Tibial artery (tissue), 4 donors: ENCODE measurements at places on chromosomes 16 and 17.
A peak's percentile ranks its signal among the peaks of the same experiment; 100 is the strongest.

GRCh38 chr17:69593716-69594115 lies 179.2 kb downstream of the MAP2K6 start:
- DNase-seq: no peak

DNA sequence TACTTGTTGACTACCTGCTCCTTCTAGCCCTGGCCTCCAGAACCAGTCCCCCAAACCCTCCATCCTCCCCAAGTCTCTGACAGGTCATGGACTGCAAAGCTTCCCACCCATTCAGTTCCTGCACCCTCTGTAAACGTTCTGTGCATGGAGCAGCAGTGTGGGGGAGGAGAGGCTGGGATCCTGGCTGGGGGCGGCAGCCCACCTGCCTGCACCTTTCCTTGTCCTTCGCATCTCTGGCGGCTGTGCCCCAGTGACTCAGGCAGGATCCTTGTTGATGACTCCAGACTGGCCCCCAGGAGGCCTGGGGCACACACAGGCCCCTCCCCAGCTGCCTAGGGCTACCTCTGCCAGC lies 1.6 kb upstream of the PKMYT1 start:
- DNase-seq: no peak

DNA sequence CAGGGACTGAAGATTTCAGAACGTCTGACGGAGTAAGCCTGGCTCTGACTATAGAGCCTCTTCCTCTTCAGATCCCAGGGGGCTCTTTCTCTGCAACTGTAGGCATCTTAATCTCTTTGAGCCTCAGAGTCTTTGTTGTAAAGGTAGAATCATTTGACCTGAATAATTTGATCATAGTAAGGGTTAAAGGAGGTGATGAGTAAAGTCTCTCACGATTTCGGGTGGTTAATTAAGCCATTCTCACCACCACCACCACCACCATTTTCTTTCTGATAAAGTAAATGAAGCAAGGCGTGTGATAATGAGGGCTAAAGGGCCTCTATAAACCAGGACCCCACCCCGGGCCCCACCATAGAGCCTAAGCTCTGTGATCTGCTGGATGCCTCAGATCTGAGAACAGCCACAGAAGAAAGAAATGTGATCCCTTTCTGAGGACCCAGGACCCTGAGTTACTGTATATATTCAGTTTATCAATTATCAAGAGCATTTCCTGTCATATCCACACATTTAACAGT lies 33.0 kb upstream of the ADAMTS18 start:
- no peak for DNase-seq

- DNase-seq: no peak
Observed at GRCh38 chr17:47850692-47851573, at the start of gene SP6. TSS of gene SP6 (minus strand) at chr17:47851163. CDS start at chr17:47848429, 2,734 bp downstream.

GRCh38 chr17:81651692-81652091 lies 4.7 kb downstream of the PDE6G start:
- no peak for DNase-seq

GRCh38 chr16:67194260-67194659 lies 2.3 kb downstream of the E2F4 start:
- DNase-seq: no peak

DNA sequence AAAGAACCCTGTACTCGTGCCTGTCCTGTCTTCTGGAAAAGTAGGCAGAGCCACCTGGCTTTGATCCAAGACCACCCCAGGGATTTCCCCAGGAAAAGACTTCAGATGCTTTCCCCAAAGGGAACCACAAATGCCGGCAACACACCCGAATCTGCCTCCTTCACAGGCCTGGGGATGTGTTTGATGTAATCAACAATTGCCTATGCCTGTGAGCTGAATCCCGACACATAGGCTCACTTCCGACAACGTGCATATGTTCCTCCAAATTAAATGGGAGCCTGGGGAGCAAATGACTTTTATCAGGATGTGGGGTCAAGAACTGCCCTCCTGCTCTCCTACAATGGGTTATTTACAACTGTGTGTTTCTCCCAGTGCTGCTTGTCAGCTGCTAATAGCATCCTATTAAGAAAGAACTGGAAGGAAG lies 535.2 kb upstream of the CDH11 start:
- no peak for DNase-seq

DNA sequence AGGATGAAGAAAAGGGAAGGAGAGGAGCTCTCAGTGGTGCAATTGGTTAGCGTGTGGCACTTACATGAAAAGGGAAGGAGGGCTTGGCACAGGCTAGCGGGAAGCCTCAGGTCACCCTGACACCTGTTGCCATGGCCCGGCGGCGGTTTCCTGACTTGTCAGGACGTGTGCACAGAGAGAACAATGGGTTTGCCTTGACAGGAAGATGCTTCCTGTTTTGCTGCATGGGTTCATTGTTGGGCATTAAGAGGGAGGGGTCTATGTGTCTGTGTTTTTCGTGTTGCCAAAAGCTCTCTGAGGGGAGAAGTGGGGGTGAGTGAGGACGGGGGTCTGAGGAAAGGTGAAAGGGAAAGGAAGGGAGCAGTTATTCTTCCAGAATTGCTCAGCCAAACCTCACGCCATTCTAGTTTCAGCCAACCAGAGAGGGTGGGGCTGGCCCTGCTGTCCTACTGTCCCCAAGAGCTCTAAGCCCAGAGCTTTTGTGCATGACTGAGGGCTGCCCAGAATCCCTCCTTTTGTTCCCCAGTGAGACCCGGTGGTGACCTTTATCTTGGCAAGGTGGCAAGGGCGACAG lies 17.1 kb upstream of the CCR7 start:
- DNase-seq: no peak

DNA sequence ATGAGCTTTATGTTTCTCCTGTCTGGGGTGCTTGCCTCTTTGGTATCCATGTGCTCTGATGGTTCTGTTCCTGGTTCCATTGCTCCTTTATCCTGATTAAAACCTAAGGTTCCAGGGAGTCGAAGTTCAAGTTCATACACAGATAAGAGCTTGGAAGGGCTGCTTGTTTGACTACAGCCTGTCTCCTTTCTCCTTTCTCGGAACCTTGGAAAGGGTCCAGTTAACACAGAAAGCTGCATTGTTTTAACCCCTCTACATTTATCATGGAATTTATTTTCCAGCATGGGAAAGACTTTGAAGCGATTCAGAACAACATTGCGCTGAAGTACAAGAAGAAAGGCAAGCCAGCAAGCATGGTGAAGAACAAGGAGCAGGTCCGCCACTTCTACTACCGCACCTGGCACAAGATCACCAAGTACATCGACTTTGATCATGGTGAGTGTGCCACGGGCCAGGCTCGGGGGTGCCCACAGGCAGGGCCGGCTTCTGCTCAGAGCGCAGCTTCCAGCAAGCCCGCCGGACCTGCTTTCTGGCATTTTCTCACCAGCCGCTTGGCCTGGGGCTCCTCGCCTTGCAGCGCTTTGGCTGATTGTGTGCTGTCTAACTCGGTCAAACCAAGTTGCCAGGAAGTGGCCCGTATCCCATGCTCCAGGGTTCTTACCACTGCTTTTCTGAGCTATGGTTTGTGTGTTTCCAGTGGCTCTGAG lies 19.9 kb downstream of the CRAMP1 start:
- DNase-seq: no peak

DNA sequence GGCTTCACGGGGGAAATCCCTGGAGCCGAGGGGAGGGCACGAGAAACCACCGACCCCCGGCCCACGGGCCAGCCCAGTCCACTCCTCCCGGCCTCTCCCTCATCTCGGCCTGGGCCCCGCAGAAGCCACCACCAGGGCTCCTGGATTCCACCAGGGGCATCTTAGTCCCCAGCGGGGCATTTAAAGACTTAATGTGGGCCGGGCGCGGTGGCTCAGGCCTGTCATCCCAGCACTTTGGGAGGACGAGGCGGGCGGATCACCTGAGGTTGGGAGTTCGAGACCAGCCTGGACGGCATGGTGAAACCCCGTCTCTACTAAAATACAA lies 24.1 kb upstream of the ABR start:
- DNase-seq: no peak

- peak; percentile 85 for DNase-seq
Observed at GRCh38 chr17:9240659-9241370, 219.5 kb downstream of the NTN1 start.

DNA sequence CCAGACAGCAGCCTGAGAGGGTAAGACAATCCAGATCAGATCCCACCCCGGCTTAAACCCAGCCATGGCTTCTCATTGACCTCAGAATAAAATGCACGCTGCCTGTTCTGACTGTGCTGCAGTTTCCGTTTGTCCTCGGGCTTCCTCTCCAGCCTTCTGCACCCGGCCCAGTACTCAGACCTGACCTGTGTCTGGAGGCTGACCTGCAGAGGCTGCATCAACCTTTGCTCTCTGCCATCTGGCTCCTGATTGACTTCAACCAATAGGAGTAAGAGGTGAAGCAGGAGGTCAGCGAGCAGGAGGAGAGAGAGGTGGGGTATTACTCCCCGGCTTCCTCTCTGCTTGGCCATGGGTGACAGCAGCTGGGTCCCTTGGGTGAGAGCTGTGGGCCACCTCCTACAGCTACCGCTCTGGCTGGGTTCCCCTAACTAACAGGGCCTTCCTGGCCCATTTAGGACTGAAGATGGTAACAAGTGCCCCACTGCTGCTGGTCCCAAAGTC lies 46.7 kb downstream of the C16orf82 start:
- no peak for DNase-seq

DNA sequence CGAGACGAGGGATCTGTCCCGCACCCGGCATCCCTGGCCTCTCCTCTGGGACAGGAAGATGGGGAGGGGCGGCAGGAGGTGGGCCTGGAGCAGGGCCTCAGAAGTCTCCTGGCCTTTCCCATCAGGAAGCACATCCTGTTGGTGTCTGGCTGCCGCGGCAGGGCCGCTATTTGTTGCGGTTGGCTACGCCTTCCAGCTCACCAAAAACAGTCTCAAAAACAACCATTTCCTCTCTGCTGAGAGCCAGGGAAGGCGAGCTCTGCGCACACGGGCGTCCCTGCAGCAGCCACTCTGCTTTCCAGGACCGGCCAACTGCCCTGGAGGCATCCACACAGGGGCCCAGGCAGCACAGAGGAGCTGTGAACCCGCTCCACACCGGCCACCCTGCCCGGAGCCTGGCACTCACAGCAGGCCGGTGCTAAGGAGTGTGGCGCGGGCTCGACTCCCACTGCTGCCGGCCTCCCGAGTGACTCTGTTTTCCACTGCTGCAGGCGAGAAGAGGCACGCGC lies at the start of gene TMEM204:
TMEM204 (plus strand) TSS at position 224 of the 509 bp plus-strand sequence. CDS start 610 bp downstream, outside the sequence.
- DNase-seq: peak; percentile 90

DNA sequence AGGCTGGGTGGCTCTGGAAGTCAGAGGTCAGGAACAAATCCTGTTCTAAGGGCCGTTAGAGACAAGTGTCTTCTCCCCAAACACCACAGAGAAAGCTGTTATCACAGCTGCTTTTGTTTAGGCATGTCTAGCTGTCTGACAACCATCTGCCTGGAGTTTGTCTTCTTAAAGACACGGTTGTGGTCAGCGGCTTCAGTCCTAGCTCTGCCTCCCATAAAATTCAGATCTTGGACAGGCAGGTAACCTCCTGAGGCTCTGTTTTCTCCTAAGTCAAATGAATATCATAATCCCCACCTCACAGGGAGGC lies 2.3 kb upstream of the ITGA3 start:
- DNase-seq: no peak

GRCh38 chr17:17700251-17700969 lies 19.2 kb downstream of the RAI1 start:
- no peak for DNase-seq

DNA sequence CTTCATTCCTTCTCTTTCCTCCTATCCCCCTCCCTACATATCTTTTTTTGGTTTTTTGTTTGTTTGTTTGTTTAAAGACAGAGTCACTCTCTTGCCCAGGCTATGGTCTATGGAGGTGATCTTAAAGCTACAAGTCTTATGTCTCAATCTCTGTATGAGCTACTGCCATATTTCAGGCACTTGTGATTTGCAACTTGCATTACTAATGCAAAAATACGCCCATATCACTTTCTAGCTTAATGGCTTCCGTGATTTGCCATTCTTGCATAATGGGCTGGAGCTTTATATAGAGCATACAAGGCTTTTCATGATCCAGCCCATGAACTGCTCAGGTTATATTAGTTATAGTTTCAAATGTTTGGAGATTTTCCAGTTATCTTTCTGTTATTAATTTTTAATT lies 7.5 kb downstream of the CFAP97D1 start:
- DNase-seq: no peak

- peak; percentile 49 for DNase-seq
Observed at GRCh38 chr17:3944485-3945388, 19.5 kb downstream of the ATP2A3 start.

DNA sequence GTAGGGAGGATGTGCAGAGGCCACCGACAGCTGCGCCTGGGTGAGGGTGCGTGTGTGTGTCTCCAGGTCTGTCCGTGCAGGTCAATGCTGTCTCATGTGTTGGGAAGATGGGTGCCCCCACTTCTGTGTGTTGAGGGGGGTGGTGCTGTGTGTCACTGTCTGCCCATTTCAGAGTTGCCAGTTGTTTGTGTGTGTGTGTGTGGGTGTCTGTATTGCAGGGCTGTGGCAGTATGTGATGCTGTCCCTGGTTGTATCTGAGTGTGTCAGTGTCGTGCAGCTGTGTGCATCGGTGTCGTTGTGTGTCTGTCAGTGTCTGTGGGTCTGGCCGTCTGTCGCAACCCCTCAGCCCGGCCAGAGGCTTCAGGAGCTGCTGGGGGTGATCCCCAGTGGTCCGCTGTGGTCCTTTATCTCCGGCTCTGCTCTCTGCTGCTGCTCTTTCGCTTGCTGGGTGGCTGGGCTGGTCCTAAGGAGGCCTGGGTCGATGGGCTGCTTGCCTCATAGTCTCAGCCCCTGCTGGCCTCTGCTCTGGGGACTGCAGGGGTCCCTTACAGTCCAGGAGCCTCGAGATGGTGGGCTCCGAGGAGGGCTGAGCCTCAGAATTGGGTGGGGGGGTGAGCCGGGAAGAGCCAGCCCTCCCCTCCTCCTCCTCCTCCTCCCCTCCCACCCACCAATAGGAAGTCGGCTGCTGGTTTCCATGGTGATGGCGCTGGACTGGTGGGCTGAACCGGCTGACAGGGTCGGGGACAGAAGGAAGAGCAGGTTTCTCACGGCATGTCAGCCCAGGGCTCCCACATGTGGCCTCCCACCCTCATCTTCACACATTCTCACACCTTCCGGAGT lies at the start of gene TSPOAP1:
TSPOAP1 (minus strand) TSS at position 601 of the 840 bp plus-strand sequence. CDS start 875 bp downstream, outside the sequence.
- DNase-seq: no peak

DNA sequence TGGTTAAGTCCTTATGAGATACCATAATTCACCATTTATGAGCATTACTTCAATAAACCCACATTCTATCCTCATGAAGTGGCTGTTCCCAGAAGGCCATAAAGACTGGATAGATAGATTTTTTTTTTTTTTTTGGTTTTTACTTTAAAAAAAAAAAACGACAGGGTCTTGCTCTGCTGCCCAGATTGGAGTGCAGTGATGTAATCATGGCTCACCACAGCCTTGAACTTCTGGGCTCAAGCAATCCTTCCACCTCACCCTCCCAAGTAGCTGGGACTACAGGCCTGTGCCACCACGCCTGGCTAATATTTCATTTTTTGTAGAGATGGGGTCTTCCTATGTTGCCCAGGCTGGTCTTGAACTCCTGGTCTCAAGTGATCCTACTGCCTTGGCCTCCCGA lies 102.3 kb downstream of the XYLT1 start:
- DNase-seq: no peak

DNA sequence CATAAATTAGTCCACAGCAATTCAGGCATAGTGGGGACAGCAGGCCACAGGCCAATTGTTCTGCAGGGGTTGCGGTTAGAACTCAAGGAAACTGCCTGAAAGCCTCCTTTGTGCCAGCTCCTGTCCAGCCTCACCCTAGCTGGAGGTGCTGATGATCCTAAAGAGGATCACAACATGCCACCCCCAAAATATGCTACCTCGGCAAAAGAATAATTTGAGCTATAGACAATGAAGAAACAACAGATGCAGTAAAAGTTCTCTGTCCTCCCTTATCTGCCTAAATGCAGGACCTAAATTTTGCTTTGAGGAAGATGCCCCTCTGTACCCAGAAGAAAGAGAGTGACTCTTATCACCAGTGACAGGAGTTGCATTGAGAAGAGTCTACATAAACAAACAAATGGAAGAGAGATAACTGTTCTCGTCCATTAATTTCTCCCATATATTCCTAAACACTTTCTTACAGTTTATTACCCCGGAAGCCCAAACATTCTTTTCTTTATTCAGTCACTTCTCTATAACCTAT lies 14.7 kb downstream of the ALOX15 start:
- DNase-seq: no peak
